ENCODE measurements at places on chromosomes 7 and 10. TPM values are rescaled to one million over a fixed set of nuclear protein-coding genes. Genes with fewer than 3 reads are reported as not detected.

Gene KMT2E
- total RNA-seq = 146 TPM

DNA sequence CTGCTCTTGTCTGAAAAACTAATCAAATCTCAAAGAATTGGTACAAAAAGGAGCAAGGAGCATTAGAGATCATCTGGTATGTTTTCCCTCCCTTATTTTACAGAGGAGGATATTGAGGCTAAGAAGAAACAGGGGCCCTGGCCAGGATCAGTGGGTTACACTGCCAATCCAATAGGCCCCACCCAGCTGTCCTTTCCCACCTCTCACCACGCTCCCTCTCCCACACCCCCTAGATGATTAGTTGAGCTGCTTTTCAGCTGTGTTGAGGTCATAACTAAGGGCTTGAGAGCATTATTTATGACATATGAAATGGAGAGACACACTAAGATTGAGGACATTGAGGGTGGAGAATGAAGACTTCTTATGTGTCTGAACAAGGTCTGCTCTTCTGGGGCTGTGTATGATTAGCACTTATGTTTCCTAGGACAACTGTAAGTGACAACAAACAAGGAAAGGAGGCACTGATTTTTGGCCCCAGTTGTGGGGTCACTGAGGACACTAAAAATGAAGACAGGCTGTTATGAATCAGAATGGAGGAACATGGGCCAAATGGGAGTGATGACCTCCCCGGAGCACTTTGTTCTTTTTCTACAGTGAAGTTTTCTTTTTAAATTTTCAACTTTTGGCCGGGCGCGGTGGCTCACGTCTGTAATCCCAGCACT, 26.5 kb downstream of the VWA2 start:
- DNase-seq = no peak

DNA sequence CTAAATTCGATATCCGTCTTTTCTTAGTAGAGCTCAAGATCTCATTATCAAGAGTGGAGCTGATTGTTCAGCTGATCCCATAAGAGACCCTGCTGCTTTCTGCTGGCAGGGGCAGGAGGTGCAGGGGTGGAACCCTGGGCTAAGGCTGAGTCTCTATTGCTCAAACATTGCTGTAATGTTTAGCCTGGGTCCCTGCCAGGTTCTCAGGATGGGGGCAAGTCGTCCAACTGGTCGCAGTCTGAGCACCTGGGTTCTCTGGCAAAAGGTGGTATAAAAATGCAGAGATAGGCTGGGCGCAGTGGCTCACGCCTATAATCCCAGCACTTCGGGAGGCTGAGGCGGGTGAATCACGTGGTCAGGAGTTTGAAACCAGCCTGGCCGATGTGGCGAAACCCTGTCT, 62.0 kb upstream of the NRBF2 start:
- DNase-seq = no peak

- DNase-seq = no peak
Observed at GRCh38 chr7:23434147-23434917, 36.0 kb downstream of the IGF2BP3 start.

Measured in lung microvascular endothelial cell (primary cell).